Left lung (tissue), 14 donors: ENCODE measurements at places on chromosomes 2 and 18. TPM values are rescaled to one million over a fixed set of nuclear protein-coding genes. Genes with fewer than 3 reads are reported as not detected.

Gene GPR39
- total RNA-seq: 24.4 TPM

- H3K27me3 ChIP-seq: no peaks in the 10 kb centered on the region
- H3K4me1 ChIP-seq: peaks cover 35% of the 10 kb centered on the region
- no peak overlapping the region for H3K4me3 ChIP-seq
- no peaks in the 10 kb centered on the region for H3K36me3 ChIP-seq
- H3K27ac ChIP-seq: peak overlapping the region; percentile 85
These were observed 65.0 kb downstream of the BABAM2 start for GRCh38 chr2:27955384-27956161.

Gene LOXL3
- 10.8 TPM for total RNA-seq

Gene SLC5A7
- 0.84 TPM for total RNA-seq

Gene LDAH
- total RNA-seq: 20.2 TPM

Gene AGXT
- not detected for total RNA-seq

DNA sequence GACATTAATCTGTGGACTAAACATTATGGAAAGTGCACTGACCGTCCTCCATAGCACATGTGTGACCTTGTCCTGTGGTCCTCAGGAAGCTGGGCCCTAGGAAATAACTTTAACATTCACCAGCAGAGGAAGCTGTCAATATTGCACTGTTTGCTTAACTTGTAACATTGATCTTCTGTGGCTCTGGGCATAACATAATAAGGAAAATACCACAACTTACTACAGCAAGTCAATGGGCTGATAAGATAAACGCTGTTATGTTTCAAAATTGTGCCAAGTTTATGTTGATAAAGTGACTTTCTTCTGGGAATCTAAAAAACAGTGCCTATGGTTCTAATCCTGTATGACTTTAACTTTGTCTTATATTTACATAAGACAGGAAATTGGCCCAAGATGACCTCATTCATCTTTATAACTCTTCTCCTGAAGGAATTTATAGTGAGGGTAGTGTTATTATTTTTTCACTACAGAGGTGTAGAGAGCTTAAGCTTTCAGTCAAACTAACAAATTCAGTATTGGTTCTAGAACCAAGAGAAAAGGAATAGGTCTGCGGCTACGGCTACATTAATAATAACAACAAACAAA, 113.7 kb upstream of the MAP4K3 start:
- no peaks in the 10 kb centered on the region for H3K36me3 ChIP-seq
- no peak overlapping the region for H3K4me3 ChIP-seq
- no peaks in the 10 kb centered on the region for H3K27me3 ChIP-seq
- no peaks in the 10 kb centered on the region for H3K4me1 ChIP-seq

DNA sequence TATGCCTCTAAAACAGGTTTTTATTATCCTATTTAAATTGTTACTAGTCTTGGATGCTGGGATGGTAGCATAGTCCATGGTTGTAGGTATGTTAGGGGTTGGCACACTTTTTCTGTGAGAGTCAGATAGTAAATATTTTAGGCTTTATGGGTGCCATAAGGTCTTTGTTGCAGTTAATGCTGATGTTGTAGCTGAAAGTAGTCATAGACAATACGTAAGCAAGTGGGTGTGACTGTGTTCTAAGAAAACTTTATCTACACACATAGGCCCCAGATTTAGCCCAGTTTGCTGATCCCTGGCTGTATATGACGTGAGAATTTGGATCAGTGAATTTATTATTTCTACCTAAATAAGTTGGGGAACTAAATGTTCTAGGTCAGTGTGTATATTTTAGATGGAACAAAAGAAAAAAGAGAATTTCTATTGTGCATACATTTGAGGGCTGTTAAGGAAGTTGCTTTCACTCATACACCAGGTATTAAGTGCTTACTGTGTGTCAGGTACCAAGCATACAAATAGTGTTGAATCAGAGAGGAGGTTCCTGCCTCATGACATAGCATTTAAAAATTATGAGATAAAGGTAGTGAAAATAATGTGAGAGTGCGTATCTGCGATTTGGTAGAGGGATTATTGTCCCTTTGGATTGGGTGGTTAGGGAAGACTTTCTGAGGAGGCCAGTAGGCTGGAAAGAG, 39.4 kb downstream of the AGFG1 start:
- no peak overlapping the region for H3K4me3 ChIP-seq
- H3K4me1 ChIP-seq: peaks cover 4% of the 10 kb centered on the region
- no peak overlapping the region for H3K27ac ChIP-seq
- DNase-seq: no peak

GRCh38 chr2:159455330-159455918, 160.9 kb downstream of the BAZ2B start:
- peaks cover 23% of the 10 kb centered on the region for H3K4me1 ChIP-seq
- DNase-seq: no peak

GRCh38 chr2:189865826-189866225, 81.6 kb downstream of the PMS1 start:
- H3K27me3 ChIP-seq: no peaks in the 10 kb centered on the region
- no peak overlapping the region for H3K27ac ChIP-seq
- H3K36me3 ChIP-seq: no peaks in the 10 kb centered on the region
- peaks cover 6% of the 10 kb centered on the region for H3K4me1 ChIP-seq

Gene TMEM17
- 1.8 TPM for total RNA-seq

DNA sequence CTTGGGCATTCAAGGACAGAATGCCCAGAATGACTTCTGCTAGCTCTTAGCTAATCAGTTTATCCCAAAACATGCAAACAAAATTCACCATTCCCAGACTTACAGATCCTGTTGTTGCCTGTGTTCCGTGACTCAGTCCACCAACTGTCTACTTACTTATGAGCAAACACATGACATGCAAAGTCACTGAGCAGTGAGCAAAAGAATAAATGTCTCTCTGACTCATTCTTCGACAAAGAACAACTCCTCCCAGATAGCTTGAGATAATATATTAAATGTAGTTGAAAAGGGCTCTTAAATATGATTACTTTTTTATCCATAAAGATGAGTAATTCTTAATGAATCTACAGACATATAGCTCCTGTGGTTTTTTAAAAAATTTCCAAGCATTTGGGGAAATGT, 9.0 kb upstream of the CREG2 start:
- H3K36me3 ChIP-seq: no peaks in the 10 kb centered on the region
- no peak overlapping the region for H3K27ac ChIP-seq
- peaks cover 15% of the 10 kb centered on the region for H3K4me1 ChIP-seq
- no peak overlapping the region for H3K4me3 ChIP-seq
- H3K27me3 ChIP-seq: no peaks in the 10 kb centered on the region
- no peak for DNase-seq

DNA sequence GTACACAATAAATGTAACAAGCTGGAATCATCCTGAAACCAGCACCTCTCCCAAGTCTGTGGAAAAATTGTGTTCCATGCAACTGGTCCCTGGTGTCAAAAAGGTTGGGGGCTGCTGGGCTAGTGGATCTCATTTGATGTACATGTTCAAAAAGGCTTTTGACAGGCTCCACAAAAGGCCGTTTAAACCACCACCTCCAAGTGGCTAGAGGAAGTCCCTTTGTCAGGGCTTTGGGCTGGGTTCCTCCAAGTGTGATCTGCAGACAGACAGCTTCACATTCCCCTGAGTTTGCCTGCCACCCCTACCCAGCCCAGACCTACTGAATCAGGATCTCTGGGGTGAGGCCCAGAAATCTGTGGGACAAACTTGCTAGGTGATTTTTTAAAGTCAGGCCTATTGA, 84.7 kb downstream of the TGFA start:
- no peaks in the 10 kb centered on the region for H3K36me3 ChIP-seq
- H3K27me3 ChIP-seq: no peaks in the 10 kb centered on the region
- H3K4me3 ChIP-seq: no peak overlapping the region
- H3K4me1 ChIP-seq: no peaks in the 10 kb centered on the region

GRCh38 chr2:84643991-84644390, 127.7 kb downstream of the DNAH6 start:
- no peak overlapping the region for H3K4me3 ChIP-seq
- no peaks in the 10 kb centered on the region for H3K27me3 ChIP-seq
- no peaks in the 10 kb centered on the region for H3K4me1 ChIP-seq
- H3K27ac ChIP-seq: no peak overlapping the region

DNA sequence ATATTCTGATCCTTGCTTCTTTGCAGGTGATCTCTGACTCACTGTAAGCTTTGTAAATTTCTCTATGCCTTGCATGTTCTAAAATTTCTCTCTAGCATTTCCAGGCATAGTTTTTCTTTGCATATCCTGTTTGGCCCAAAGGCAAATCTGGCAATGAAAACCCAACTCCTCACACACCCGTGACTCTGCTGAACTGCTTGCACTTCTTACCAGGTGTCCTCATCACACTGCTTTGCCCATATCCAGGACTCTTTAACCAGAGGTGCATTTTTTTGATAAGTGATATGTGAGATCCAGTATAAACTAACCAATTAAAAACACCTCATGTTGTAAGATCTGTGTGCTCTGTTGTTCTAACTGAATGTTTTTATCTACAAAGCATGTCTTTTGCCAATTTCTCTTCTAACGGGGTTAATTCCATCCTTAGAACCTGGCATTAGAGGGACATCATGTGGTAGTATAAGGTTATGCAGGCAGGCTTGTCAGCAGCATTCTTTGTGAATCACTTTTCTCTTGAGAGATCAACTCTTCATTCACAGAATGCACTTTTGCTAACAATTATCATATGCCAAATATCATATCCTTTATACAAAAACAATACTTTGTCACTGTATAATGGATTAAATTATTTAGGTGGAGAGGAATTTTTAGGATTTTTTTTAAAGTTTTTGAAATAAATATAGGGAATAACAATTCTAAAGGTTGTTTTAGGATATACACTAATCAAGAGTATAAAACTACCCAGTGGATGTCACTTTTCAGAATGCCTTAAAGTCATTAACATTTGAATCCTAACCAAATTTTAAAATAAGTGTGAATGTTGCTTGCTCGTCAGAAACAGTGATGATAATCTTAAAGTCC, 20.8 kb upstream of the TMX3 start:
- H3K4me1 ChIP-seq: no peaks in the 10 kb centered on the region
- H3K4me3 ChIP-seq: no peak overlapping the region
- no peak overlapping the region for H3K27ac ChIP-seq

Gene NYAP2
- total RNA-seq: 1.0 TPM

Gene VIT
- 0.20 TPM for total RNA-seq

Gene DAPL1
- not detected for total RNA-seq

- H3K36me3 ChIP-seq: no peaks in the 10 kb centered on the region
- no peak for DNase-seq
- H3K4me1 ChIP-seq: no peaks in the 10 kb centered on the region
- no peak overlapping the region for H3K4me3 ChIP-seq
- no peaks in the 10 kb centered on the region for H3K27me3 ChIP-seq
These were observed 33.2 kb upstream of the EFHD1 start for GRCh38 chr2:232600053-232600773.

Gene ZNF521
- total RNA-seq: 30.2 TPM

- H3K36me3 ChIP-seq: no peaks in the 10 kb centered on the region
- H3K4me1 ChIP-seq: peaks cover 28% of the 10 kb centered on the region
- no peaks in the 10 kb centered on the region for H3K27me3 ChIP-seq
- DNase-seq: peak; percentile 100
- H3K4me3 ChIP-seq: no peak overlapping the region
- H3K27ac ChIP-seq: peak overlapping the region; percentile 80
These were observed 122.7 kb downstream of the COL6A3 start for GRCh38 chr2:237291138-237291792.
